Activated CD8-positive, alpha-beta memory T cell treated with anti-CD3 and anti-CD28 coated beads for 48 hours (primary cell): ENCODE measurements at places on chromosomes 16 and 17.

DNA sequence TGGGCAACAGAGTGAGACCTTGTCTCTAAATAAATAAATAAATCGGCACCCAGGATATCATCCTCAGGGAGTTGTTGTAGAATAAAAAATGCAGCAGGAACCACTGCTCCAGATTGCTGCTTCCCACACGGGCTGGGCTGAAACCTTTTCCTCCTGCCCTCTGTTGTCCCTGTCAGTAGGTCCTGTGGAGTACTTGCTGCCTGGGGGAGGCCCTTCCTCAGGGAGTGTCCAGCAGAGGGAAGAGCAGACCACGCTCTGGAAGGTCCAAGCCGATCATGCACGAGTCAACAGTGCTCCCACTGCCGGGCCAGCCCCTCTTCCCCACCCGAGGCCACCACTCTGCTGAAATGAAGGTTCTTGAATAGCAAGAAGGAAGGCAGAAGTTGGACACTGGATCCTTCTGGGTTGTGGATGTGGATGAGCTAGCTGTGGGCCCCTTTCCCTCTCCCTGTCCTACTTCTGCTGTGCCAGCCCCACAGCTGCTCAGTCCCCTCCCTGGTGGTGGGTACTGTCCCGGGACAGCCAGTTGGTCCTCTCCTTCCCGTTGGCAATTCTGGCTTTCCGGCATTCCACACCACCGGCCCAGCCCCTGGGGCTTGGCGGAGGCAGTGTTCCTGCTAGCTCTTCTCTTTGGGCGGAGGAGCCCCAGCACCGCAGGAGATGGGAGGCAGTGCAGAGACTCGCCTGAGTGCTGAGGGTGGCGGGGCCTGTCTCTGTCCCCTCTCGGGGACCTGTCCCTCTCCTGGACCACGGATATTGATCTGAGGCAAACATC, 10.8 kb downstream of the CDK5R1 start:
- no peak for DNase-seq

DNA sequence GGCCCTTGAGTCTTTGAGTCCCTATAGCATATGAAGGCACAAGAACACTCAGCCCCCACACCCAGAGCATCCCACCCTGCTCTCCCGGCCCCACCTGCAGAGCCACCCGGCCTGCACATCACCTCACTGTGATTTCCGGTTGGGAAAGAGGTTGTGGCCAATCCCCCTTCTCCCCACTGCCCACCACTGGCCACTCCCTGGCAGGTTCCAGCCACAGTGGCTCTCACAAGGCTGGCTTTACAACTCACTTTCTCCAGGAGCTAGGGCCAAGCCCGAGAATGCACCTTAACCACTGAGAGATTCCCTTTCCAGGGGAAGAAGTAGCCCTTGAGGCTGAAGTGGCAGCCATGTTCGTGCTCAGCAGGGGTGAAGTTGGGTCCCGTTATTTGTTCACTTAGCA, 123.9 kb downstream of the C16orf78 start:
- DNase-seq = no peak

DNA sequence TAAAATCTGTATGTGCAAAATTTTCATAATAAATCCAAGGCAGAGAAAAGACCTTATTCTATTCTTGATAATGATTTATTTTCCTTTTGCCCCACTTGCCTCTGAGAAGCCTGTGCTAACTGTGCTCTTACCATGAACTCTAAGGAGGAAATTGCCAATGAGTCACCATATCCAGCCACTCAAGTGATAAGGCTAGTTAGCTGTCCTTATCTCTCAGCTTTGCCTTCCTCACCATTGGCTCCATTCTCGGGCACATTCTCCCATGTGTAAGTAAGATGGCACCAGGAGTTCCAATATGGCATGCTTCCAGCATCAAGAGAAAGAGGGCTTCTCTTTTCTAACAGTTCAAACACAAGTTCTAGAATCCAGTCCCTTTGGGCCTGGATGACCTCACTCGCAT, 142.4 kb downstream of the TOX3 start:
- no peak for DNase-seq

DNA sequence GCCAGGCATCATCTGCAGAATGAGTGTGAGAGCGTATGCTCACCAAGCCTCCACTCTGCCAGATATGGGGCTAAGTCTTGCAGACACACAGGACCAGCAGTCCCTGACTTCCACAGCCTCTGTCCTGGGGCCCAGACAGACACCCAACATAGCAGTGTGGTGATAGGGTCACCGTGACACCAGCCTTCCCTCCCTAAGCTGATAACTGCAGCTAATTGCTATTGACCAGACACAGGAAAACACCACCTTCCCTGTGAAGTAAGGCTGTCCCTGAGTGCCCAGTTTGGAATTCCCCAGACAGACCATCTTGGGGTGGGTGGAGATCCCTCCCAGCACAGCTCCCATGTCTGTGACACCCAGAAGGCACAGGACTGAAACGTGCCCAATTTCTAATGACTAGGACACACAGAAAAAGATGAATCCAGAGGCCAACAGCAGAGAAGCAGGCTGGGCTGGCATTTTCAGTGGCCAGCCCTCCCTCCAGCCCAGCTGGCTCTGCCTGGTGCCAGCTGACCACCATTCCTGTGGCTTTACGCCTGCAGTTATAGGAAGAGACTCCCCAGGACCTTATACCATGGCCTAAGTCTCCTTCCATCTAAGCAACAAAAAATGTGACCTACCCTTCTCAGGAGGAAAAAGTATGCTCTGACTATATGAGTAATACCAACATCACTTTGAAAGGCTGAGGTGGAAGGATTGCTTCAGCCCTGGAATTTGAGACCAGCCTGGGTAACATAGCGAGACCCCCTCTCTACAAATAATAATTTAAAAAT, 30.3 kb downstream of the ATPAF2 start:
- DNase-seq = no peak

DNA sequence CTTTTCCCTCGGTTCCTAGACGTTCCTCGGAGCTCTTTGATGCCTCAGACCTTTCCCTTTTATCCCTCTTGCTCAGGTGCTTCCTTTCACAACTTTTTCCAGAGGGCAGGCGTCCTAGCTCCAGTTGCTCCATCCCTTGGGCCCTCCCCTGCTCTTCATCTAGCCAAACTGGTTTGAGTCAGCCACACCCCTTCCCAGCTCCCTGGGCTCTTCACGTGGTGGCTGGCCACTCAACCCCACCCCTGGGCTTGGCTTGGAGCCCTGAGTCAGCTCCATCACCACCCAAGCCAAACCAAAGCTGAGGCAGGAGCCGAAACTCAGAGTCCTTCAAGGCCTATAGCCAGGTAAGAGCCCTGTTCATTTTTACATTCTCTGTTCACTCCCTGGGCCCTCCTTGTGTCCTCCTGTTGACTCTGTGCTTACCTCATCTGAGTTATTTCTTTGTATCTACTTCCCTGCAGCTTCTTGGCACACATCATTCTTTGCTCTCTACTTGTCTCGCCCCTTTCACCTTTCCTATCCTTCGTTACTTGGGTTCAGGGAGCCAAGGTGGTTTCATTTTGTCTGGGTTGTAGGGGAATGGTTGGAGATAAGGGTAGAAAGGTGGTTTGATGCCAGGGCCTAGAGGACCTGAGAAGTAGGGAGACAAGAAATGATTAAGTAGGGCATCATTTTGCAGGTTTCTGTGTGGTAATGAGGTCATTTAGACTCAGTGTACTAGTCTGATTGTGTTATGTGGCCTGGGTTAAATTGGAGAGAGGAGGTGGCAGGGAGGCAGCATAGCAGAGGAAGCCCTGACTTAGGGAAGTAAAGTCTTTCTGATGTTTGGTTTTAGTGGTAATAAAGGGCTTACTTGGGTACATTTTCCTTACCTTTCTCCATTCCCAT, 7.6 kb upstream of the PHKG2 start:
- DNase-seq = no peak

DNA sequence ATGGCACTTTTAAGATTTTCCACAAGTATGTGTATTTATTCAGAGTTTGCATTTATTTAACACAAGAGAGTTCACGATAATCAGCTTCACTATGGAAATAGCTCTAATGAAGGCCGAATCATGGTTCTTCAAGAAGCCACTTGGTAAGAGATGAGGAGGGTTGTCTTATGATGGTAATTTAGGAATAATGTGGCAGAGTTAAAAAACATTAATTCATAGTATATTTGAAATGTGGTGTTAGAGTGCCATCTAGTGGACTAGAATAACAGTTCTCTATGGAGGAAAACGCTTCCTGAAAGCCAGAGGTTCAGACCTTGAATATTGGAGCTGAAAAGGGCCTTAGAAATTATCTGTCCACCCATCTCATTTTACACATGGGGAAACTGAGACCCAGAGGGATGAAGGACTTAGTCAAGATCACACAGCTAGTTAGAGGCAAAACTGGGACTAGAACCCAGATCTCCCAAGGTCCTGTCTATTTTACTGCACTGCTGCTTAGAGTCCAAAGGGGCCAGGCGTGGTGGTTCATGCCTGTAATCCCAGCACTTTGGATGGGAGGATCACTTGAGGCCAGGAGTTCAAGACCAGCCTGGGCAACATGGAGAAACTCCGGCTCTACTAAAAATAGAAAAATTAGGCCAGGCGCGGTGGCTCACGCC, 33.8 kb upstream of the KPNB1 start:
- no peak for DNase-seq

- no peak for DNase-seq
Observed at GRCh38 chr17:45923511-45924268, 29.3 kb downstream of the MAPT start.

GRCh38 chr17:79831265-79832217, 7.7 kb downstream of the CBX4 start:
- no peak for DNase-seq

DNA sequence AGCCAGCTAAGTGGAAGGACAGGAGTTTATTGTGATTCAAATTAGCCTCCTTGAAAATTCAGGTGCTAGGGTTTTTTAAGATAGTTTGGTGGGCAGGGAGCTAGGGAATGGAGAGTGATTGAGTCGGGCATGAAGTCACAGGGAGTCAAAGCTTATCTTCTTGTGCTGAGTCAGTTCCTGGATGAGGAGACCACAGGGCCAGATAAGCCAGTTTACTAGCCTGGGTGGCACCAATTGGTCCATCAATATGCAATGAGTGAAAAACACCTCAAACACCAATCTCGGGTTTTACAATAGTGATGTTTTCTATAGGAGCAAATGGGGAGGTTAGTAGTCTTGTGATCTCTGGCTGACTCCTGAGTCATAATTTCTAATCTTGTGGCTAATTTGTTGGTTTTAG, 165.1 kb downstream of the ABCC12 start:
- DNase-seq = no peak

DNA sequence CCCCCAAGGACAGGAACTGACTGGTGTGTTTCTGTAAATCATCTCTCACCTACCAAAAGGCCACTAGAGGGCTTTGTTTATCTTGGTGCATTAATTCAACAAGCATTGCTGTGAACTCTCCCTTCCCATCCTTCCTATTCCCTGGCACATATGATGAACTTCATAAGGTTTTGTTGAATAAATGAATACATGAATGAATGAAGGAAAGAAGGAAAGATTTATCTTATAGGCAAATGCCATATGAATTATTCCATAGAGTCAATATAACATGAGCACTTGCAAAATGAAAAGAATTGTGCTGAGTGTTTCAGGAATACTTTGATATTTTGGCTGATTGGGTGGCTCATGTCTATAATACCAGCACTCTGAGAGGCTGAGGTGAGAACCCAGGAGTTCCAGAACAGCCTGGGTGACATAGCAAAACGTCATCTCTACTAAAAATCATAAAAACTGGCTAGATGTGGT, 4.3 kb downstream of the SPDYE4 start:
- no peak for DNase-seq

- DNase-seq = no peak
Observed at GRCh38 chr16:31711344-31711845, 162.2 kb upstream of the ZNF267 start.

DNA sequence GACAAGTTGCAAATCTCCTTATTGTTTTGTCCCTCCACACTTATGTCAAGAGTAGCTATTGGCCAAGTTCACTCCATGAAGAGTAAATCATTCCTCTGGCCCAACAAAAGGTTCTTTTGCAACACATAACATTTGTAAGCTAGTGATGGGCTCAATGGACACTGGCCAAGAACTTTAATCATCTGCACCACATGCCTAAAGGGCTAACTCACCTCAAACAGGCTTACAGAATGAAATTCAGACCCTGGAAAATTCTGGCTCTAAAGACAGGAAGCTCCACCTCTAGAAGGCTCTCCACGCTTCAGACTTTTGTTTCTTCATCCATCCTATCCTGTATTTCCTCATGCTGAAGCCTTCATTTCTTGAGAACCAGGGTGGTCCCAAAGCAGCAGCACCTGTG, 10.9 kb upstream of the ANKFN1 start:
- DNase-seq = no peak

- DNase-seq = no peak
Observed at GRCh38 chr16:30187556-30187865, 4.1 kb downstream of the CORO1A start.

DNA sequence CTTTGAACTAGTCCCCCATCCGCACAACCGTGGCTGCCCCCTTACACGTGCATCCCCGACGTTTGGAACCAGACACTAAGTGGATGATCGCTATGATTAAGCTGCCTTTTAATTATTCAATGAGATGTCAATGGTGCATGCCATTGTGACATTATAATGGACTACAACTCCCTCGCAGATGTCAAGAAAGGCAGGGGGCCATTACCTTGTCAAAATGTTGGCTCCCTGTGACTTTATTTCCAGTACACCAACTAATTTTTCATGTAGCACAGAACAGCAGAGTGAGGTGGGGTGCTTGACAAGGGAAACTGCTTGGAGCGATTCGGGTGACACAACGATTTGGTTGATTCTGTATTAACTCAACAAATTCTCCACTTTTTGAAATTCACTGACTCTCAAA, 26.5 kb downstream of the ASIC2 start:
- no peak for DNase-seq

GRCh38 chr17:13525876-13526275, 75.9 kb downstream of the HS3ST3A1 start:
- DNase-seq = no peak

- DNase-seq = no peak
Observed at GRCh38 chr17:32222621-32223020, 43.0 kb upstream of the RHBDL3 start.

DNA sequence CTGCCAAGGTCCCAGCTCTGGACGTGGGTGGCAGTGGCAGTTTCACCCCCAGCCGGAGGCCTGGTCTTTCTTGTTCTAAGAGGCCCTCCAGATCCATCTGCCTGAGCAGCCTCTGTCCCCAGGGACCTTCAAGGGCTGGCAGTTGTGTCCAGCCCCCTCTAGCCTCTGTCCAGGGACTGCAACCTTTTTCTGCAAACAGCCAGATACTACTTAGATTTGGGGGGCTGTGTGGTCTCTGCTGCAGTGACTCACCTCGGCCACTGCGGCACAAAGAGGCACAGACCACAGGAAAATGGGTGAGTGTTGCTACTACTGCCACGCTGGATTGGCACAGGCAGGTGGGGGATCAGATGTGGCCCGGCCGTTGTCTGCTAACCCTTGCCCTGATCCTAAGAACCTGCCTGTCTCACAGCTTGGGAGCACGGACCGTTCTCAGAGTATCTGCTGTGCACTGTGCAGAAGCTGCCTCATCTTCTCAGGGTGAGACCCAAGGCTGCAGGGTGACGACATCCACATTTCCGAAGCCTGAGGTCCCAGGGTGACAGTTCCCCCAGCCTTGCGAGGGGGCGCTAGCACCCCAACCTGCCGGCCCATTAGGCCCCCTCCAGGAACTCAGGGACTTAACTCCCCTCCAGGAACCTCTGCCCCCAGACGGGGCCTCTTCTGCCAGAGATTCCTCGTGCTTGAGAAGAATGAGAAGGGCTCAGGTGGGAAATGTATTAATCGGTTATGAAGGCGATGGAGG, 27.6 kb downstream of the MXRA7 start:
- DNase-seq = no peak

GRCh38 chr17:73025041-73025560, 67.4 kb downstream of the SLC39A11 start:
- no peak for DNase-seq
